Naive thymus-derived CD8-positive, alpha-beta T cell (primary cell): ENCODE measurements at places on chromosomes 7 and 10.

GRCh38 chr7:142556740-142557139, 192.5 kb upstream of the PRSS1 start:
- DNase-seq, result no peak

DNA sequence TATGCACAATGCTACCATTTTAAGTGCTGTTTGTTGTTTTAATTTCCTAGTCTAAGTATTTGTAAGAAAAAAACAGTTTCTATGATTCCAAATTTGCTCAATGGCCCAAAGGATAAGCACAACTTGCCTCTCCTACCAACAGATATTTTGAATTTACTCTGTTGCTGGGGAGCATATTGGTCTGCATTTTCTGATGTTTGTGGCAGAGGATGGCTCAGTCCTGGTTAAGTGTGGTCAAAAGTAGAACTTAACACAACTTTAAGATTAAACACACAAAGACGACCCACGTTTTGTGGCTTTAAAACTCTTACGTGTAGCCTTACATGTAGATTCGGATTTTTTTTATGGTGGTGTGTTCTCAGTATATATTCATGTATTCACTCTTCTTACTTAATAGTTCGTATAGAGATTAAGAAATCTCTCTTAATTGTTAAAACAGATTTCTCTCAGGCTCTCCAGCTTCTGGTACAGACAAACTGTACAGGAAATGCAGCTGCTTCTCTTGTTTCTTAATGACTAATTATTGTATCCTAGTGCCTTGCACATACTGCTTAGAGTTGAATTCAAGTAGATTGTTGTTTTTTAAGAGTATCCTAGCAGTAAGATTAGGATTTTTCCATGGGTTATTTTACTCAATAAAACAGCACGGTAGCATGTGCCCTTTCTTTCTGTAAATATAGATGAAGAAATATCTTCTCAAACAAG, 86.2 kb downstream of the GPR85 start:
- DNase-seq, result no peak

DNA sequence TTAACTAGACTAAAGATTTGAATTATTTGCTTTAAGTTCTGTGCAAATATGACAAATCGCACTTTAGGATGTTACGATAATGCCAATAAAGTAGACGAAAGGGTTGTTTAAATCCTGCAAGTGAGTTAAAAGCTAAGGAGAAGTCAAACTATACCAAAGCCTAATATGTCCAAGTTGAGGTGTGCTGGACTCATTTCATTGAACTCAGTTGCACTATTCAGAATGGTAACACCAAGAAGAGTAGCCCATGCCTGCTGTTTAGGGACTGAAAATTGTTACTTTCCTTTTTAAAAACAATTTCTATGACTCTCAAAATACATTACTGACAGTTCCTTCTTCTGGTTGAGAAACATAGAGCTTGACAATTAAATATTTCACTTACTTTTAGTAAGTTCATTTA, 766.3 kb downstream of the DNAJB9 start:
- DNase-seq, result no peak

- no peak for DNase-seq
Observed at GRCh38 chr10:102479651-102480050, 22.9 kb downstream of the ACTR1A start.
